Mammary epithelial cell (primary cell): ENCODE measurements at places on chromosomes 7 and 10.

DNA sequence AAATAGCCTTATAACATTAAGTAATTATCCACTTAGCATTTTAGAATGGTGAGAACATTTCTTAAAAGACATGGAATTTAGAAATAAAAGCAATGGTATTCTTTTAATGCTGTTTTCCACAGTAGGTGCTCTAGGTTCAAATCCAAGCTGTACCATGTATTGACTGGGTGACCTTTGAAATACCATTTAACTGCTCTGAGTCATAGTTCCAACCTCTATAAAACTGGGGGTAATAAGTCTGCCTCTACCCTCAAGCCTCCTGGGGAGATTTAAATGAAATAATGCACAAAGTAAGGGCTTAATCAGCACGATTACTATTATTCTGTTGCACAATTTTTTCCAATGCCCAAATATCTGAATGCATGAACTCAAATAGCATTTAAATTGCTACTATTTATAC is 236.4 kb upstream of the CCDC6 start:
- DNase-seq = no peak

- peak; percentile 81 for DNase-seq
These were observed at the start of gene CDCA7L for GRCh38 chr7:21945454-21946221. CDCA7L (minus strand) TSS chr7:21945899; CDS start chr7:21945804, 95 bp downstream.

- no peak for DNase-seq
These were observed 68.4 kb upstream of the SRRM3 start for GRCh38 chr7:76133164-76133775.

DNA sequence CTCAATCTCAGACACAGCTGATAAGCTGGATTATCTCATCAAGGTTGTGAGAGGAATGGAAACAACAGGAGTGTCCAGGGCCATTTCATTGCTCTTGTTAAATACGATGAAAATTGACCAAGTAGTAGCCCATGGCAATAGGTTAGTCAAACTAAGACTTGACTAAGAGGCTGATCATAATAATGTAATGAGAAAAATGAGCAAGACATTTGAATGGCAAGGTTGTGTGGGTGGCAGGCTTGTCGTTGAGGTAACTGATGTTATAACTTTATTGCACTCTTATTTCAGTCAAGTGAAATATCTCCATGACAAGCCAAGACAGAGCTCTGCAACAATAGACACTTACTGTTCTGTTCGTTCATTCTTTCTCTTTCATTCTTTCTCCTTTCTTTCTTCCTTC is 532.0 kb downstream of the GATA3 start:
- peak; percentile 84 for DNase-seq

DNA sequence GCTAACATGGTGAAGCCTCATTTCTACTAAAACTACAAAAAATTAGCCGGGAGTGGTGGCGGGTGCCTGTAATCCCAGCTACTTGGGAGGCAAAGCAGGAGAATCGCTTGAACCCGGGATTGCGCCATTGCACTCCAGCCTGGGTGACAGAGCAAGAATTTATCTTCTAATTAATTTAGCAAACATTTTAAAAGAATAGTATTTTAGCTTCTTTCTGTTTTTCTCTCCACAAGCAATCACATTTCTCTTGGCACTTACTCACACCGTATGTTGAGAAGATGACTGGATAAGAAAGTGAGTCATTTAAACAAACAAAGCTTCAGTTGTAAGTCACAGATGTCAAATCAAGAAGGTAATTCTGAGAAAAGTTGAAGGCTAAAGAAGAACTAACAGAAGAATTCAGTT is 264.0 kb downstream of the ARL4A start:
- DNase-seq = peak; percentile 79

GRCh38 chr7:30367561-30367960 is 83.2 kb downstream of the ZNRF2 start:
- DNase-seq = no peak

DNA sequence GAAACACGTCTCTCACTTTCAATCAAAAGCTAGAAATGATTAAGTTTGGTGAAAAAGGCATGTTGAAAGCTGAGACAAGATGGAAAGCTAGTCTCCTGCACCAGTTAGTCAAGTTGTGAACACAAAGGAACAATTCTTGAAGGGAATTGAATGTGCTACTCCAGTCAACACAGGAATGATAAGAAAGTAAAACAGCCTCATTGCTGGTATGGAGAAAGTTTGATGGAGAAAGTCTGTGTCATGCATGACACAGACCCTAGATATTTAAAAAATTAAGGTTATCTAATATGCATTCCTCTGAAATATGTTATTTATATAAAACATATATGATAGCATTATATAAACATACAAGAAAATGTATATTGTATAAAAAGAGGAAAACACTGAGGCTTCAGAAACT is 699.4 kb upstream of the FZD8 start:
- no peak for DNase-seq

DNA sequence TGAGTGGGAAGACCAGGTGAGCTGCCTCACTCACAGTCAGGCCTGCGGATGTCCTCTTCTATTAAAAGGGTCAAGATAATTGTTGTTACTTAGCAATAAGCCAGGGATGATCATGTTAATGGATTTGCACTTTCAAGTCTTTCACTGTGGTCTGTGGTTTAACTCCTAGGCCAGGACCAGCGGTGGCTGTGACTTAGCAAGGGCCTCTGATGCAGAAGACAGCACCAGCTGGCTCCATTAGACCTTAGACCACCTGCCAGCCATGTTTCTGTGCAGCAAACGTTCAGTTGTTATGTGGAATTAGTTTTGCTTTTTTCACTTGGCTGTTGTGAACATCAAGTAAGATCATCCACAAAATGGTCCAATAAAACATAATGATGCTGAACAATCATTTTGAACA is 537.3 kb downstream of the TNS3 start:
- DNase-seq = no peak

GRCh38 chr7:130322615-130323014 is 22.0 kb upstream of the CPA5 start:
- peak; percentile 21 for DNase-seq

DNA sequence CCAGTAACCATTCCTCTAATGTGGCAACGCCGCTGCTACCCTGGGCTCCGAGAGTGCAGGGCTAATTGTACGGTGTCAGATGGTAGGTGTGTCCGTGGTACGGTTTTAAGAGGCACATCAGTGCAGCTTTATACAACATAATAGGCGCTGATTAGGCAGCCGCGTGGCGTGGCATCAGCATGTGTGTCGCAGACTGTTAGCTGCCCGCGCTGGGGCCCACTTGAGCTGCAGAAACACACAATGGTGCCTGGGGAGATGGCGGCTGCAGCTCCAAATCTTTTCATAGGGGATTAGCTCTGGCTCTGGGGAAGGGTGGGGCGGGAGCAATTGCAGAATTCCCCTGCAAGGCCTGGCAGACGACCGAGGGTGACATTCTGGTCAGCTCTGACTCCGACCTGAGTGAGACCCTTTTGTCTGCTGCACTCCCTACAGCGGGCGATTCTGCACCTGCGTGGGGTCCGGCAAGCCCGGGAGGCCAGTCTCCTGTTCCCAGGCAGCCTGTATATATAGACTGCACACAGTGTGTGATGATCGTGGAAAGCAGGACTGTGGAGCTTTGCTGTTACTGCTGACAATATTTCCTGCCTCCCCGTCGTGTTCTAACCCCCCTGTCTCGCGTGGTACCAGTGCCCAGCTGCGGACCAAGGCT is 722.7 kb upstream of the CELF2 start:
- DNase-seq = no peak

DNA sequence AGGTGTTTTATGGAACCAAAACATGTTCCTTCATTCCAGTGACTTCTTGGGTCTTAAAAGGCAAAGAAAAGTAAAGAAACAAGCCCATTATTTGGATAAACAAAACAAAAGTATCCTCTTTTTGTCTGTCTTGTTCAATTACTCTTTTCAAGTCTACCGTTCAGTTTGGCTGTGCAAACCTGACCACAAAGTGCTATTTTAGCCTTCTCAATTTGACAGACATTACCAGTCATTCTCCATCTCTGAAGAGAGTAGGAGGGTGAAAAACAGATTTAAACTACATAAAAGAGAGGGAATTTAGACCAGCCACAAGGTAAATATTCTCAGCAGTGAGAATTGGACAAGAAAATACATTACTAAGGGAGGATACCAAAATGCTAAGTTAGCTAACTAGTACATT is 145.2 kb downstream of the GRM3 start:
- no peak for DNase-seq

GRCh38 chr10:22683140-22683389 is 31.3 kb downstream of the PIP4K2A start:
- peak; percentile 38 for DNase-seq

- DNase-seq = no peak
These were observed 46.1 kb downstream of the MAGI2 start for GRCh38 chr7:79407351-79407750.
